ENCODE measurements at places on chromosomes 6 and 20. TPM values are rescaled to one million over a fixed set of nuclear protein-coding genes. Genes with fewer than 3 reads are reported as not detected.

Gene PKIB
- total RNA-seq: 0.30 TPM

- DNase-seq: no peak
Measured at GRCh38 chr6:136370988-136371728, 81.5 kb upstream of the BCLAF1 start.

DNA sequence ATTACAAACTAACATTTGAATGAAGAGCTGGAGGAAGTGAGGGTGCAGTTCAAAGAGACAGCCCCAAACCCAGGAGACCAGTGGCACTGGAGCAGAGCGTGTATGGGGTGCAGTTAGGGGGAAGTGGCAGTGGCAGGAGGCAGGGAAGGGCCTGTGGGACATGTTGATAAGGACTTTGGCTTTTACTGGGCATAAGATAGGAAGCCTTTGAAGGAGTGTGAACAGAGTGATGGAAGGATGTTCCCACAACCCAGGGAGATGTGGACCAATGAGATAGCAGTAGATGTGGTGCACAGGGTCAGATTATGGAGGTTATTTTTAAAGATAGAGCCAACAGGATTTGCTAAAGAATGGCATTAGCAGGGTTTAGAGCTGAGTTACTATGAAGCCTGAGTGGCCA, 56.4 kb downstream of the AIG1 start:
- no peak for DNase-seq

DNA sequence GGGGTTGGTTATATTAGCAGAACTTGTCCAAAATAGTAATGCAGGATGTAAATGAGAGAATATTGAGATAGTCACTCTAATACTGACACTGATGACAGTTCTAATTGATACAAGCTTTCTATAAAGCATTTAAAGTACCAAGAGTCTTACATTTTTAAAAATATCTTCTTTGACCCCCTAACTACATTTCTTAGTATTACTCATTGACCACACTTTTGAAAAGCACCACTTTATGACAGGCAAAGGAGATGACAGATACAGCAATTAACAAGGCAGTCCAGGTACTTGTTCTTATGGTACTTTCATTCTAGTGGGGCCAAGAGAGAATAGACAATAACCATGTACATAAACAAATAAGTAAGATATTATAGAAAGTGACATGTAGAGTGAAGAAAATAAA, 139.4 kb upstream of the EYA4 start:
- DNase-seq: no peak

DNA sequence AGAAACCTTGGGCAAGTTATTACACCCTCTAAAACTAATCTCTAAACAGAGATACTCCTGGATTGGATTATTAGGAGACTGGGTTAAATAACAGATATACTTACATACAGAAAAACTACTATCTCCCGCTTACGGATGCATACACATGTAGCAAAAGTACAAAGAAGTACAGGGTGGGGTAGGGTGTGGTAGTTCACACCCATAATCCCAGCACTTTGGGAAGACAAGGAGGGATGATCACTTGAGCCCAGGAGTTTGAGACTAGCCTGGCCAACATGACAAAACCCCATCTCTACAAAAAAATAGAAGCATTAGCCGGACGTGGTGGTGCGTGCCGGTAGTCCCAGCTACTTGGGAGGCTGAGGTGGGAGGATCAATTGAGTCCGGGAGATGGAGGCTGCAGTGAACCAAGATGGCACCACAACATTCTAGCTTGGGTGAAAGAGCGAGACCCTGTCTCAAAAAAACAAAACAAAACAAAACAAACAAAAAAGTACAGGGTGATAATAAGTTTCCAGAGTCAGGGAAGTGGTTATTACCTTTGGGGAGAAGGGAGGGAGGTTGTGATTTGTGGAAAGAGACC, 8.1 kb downstream of the PIM1 start:
- no peak for DNase-seq

GRCh38 chr6:127515234-127515793, 3.8 kb downstream of the MTCL3 start:
- DNase-seq: no peak

GRCh38 chr6:33702345-33702977, 9.0 kb downstream of the UQCC2 start:
- no peak for DNase-seq

Data from left ventricle myocardium inferior (tissue), 1 donor.